ENCODE measurements at places on chromosomes 4 and X.

GRCh38 chrX:82141942-82142341 is 940.0 kb downstream of the SH3BGRL start:
- DNase-seq = no peak

- no peak for DNase-seq
Measured at GRCh38 chr4:186724058-186724863, 605 bp upstream of the FAT1 start.

- no peak for DNase-seq
Measured at GRCh38 chrX:44435047-44435446, 91.6 kb upstream of the EFHC2 start.

DNA sequence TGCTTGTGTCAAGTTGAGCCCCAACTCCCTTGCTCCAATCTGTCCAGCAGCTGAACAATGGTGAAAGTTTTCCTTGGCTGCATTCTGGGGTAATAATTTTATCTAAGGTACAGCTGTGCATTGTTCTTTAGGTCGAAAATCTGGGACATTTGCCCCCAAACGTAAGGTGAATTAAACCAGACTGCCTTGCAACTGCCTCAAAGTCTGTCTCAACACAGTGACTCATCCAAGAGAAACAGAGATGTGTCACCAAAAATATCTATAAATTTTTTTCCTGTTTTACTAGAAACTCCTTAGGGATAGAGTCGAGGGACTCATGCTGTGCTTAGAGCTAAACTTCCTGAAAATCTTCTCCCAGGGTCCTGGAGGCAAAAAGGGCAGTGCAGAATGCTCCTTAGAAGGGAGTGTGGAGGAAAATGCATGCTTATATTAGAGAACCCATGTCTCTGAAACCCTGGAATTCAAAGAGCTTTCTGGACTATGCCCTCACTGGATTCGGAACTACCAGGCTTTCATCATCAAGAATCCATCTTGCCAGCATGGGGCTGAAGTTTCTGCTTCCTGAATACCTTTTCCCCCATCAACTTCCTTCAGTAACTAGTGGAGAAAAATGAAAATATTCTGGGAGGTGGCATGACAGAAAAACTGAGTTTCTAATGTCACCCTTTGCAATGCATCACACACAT is 115.7 kb downstream of the PALLD start:
- DNase-seq = no peak

DNA sequence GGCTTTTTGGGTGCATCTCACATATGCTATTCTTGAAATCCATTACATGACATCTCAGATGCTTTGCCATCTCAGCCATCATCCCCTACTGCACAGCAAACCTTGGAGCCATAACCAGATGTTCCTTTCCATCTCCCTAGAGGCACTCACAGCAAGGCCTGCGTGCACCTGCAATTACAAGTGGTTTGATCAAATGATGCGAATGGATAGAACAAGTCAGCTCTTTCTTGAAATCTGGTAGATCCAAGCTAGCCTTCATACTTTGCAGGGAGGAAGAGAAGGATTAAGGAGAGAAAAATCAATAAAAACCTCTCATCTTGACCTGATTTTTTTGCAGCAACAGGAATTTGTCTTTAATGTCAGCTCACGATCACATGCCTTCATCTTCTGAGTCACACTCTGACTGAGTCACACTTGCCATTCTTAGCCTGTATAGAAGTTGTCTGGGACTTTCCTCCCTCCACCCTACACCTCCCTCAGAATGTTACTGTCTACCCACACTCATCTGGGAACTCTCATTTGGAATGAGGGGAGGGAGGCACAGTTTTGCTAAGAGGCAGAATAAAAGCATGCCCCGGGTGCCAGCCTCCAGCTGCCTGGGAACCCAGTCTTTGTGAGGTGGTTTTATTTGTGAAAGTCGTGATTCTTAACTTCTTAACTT is 11.9 kb upstream of the TRIML1 start:
- no peak for DNase-seq

- no peak for DNase-seq
Measured at GRCh38 chr4:100635899-100636298, 118.1 kb upstream of the EMCN start.

DNA sequence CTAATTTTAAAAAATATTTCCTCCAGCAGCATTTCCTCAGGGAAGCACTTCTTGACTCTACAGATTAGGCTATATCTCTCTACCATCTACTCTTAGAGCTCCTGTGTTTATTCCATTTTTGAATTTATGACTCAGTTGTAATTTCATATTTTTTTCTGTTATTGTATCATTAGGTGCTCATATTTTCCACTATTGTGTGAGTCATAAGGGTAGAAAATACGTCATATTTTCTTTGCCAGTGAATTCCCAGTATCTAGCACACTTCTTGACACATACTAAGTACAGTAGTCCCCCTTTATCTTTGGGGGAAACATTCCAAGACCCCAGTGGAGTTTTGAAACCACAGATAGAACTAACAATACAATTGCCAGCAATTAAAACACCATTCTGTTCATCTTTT is 431.2 kb downstream of the GASK1B start:
- no peak for DNase-seq

GRCh38 chrX:153924149-153924861 is 1.8 kb downstream of the ARHGAP4 start:
- no peak for DNase-seq

- no peak for DNase-seq
Measured at GRCh38 chrX:97619499-97619898, 735.8 kb downstream of the RPA4 start.

DNA sequence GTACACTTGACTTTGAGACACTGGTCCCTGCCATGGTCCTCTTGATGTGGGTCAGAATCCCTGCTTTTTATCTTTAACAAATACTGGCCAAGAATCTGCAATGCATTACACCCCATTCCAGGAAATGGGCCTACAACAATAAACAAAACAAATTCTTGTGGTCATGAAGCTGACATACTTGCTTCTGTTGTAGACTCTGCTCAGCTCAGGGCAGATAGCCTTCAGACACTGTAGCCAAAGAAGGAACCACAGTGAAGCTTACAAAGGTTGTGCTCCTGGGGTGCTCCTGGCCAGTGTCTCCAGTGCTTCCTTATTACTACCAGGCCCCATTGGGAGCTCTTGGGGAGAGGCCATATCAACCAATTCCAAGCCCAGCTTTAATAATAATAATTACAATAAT is 21.8 kb downstream of the KIAA1210 start:
- no peak for DNase-seq

DNA sequence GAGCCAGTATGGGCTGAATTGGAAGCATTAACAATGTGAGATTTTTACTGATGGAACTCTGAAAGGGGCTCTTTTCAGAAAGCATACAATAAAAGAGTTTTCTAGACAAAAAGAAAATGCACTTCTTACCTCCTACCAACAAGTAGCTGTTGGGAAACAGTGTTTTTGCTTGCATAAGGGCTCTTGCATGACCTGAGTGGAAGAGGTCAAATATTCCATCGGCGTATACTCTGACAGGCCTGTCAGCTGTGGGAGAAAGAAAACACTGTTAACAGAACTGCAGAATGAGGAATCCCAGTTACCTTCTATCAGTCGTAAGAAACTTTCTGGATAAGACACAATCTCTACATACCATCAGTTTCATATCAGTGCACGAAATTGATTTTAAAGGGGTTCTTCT is 39.5 kb downstream of the PCYT1B start:
- DNase-seq = no peak

DNA sequence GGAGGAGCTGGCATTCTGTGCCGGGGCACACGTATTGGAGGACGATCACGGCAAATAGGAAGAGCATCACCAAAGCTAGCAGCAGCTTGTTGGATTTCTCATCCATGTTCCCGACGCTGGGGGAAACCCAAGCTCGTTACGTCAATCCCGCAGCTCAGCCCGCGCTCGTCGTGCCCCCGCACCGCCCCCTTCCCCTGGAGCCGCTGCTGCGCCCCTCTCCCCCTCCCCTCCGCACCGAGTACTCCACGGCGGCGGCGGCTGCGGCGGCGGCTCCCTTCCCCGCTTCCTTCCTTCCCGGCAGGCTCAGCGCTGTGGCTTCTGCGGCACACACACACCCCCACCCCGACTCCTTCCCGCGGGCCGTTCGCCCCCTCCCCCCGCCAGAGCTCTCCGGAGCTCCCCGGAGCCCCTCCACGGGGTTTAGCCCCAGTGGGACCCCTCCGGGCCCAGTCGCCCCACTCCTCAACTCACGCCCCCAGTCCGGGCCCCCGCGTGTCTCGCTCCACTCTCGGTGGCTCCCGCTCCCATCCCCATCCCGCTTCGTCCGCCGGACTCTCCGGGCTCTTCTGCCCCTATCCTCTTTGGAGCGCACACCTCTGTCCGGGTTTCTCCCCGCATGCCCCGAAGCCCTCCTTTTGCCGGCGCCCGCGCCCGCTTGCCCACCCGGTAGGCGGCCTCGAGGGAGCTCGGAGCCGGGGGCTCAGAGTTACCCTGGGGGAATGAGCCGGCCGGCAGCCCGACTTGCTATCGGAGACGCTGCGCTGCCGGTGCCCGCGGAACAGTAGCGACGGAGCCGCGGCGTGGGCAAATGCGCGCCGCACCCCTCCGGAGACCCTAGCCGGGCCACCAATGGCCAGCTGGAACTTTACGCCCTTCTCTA is 978 bp downstream of the HS6ST2 start:
- DNase-seq = no peak

GRCh38 chr4:71538528-71538927 is 199.7 kb downstream of the SLC4A4 start:
- DNase-seq = no peak

DNA sequence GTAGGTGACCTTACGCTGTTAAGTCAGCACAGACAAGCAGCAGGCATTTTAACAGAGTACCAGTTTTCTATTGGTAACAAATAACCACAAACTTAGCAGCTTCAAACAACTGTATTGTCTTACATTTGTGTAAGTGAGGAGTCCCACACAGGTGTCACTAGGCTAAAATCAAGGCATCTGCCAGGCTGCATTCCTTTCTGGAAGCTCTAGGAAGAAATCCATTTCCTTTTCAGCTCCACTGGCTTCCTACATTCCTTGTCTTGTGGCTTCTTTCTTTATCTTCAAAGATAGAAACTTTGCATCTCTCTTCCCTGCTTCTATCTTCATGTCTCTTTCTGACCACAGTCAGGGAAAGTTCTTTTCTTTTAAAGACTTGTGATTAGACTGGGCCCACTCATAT is 139.9 kb downstream of the TMEM144 start:
- DNase-seq = no peak

DNA sequence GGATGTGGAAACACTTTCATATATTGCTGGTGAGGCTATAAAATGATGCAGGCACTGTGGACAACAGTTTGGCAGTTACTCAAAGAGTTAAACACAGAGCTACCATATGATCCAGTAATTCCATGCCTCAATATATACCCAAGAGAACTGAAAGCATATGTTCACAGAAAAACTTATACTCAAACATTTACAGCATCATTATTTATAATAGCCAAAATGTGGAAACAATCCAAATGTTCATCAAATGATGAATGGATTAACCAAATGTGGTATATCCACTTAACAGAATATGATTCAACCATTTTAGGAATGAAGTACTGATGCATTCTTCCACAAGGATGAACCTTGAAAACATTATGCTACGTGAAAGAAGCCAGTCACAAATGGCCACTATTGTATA is 603.8 kb downstream of the IQCM start:
- DNase-seq = no peak

GRCh38 chr4:188992706-188993105 is 853.5 kb downstream of the TRIML1 start:
- no peak for DNase-seq

DNA sequence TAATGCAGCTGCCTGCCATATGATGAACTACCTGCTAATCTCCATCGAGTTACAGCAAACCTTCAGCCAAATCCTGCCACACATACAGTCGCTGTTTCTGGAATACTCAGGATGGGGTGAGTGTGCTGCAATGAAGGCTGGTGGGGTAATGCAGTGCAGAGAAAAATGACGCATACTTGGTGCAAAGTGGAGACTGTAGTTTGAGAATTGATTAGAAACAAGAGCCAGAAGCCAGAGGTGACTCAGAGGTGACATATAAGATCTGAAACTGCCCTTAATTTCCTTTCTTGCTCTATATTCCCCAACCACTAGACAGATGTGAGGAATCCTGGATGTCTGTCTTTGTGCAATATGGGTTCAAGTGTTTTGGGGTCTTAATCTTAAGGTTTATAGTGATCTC is 22.0 kb downstream of the C4orf54 start:
- no peak for DNase-seq

- no peak for DNase-seq
Measured at GRCh38 chrX:40933132-40933705, 152.0 kb upstream of the USP9X start.

DNA sequence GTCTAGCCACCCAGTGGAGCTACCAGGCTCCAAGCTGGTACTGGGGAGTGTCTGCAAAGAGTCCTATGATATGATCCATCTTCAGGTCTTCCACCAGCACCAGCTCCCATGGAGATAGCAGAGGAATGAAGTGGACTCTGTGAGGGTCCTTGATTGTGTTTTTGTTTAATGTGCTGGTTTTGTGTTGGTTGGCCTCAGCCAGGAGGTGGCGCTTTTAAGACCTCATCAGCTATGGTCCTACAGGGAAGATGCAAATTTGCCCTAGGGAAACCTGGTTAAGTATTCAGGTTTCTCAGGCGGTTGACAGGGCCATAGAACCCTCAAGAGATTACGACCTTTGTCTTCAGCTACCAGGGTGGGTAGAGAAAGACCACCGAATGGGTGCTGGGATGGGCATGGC is 1141.1 kb downstream of the STIM2 start:
- DNase-seq = no peak

- no peak for DNase-seq
Measured at GRCh38 chr4:39085891-39086290, 23.9 kb downstream of the KLHL5 start.

Measured in GM10248 (cell line).